NCI-H2081 (cell line): ENCODE measurements at places on chromosomes 4 and X.

GRCh38 chr4:119130365-119131065 is 5.1 kb upstream of the MYOZ2 start:
- DNase-seq, result no peak

- no peak for DNase-seq
Measured at GRCh38 chrX:101009090-101009489, 39.6 kb downstream of the ARL13A start.

GRCh38 chr4:3201718-3202702 is 46.9 kb upstream of the MSANTD1 start:
- no peak for DNase-seq

DNA sequence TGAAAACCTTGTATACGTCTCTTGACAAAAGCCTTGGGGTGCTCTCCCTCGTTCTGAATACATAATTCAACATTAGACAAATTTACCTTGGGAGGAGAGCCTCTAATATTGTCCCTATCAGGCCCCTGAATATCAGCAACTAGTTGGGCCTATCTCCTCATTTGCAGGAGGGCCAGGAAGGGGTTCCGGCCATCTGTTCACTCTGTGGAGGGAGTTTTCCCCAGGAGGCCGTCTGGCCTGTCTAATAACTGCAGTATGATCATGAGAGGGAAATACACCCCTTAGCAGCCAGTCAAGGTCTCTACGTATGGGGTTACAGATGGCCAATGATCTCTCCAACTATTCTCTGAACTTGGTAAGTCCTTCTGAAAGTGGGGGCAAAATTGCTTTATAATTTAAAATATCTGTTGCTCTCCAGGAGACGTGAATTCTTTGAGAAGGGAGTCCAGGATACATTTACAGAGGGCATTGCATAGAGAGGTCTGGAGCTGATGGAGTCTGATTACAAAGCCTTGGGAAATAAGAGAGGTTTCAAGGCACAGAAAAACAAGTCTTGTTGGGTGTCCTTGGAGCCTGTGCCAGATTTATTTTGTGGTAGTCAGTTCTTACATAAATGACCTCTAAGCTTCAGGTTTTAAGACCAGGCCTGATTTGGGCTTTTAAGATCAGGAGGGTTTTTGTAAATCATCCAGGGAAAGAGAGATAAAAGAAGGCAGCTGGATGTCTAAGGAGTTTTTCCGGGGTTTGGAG is 48.2 kb upstream of the UXT start:
- no peak for DNase-seq

GRCh38 chr4:26993967-26994366 is 133.3 kb downstream of the STIM2 start:
- DNase-seq, result no peak

DNA sequence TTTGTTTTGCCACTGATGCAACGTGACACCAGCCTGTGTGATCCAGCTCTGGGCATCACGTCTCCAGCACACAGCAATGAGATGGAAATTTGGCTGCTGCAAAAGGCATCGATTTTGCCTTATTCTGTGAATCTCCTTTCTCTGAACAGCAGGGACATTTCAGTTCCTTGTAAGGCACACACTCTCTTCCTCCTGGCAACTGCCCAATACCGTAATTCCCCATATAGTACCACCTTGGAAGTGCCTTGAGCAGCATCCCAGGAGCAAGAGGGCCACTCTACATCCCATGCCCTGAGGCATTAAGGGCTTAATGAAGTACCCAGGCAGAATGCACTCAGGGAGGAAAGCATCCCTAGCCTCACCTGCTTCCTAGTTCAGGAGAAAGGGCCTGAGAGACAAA is 10.5 kb upstream of the MAMLD1 start:
- DNase-seq, result no peak

DNA sequence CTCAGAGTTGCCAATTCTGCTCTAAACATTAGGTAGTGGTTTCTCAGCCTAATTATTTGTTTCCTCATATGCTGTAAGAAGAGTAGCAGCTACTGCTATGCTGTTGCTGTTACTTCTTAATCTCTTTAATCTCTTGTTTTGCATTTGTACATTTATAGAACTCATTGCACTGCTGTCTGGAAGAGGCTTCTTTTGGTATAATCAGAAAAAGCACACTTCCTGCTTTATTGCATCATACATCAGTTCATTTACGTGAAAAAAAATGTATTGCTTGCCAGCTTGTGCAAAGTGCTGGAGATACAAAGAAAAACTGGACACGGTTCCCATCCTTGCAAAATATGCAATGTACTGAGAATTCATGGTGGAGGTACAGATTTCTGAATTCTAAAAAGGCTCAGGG is 332.0 kb downstream of the GRXCR1 start:
- no peak for DNase-seq
